ENCODE measurements at places on chromosomes 1 and 21.
A peak's percentile ranks its signal among the peaks of the same experiment; 100 is the strongest.

- DNase-seq: no peak
These were observed 22.6 kb upstream of the RAP1GAP start for GRCh38 chr1:21691739-21692138.

- no peak for DNase-seq
These were observed 6.9 kb upstream of the TMEM269 start for GRCh38 chr1:42777852-42778251.

GRCh38 chr1:15584489-15585363 is at the start of gene AGMAT:
Gene AGMAT, minus strand, starts transcription at chr1:15585051. Its CDS starts 84 bp downstream, at chr1:15584967.
- DNase-seq: peak; percentile 46

GRCh38 chr1:212137854-212138253 is 102.3 kb downstream of the DTL start:
- no peak for DNase-seq

DNA sequence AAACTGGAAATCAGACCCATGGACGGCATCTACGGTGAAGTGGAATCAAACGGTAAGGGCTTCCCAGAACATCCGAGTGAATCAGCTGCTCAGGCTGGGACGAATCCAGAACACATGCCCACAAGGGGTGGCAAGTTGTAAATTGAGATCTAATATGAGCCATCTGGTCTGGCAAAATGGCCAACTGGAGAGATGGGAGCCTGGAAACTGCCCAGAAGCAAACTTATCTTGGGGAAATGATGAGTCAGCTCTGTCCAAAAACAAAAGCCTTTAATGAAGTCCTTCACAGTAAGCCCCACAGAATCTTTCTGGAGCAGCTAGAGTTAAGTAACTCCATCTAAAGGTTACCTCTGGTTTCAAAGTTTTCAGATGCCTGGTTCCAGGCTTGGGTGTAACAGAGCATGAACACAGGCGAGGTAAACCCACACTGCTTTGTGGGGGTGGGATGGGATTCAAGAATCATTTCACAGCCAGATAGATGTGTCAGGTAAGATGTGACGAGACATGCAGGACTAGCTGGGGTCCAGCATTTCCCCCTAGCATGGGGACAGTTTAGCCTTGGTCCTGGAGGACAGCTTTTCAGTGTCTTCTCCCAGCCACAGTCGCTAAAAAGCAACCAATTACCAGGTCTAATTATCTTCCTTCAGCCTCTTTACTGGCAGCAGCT is 10.5 kb upstream of the SRP9 start:
- no peak for DNase-seq

DNA sequence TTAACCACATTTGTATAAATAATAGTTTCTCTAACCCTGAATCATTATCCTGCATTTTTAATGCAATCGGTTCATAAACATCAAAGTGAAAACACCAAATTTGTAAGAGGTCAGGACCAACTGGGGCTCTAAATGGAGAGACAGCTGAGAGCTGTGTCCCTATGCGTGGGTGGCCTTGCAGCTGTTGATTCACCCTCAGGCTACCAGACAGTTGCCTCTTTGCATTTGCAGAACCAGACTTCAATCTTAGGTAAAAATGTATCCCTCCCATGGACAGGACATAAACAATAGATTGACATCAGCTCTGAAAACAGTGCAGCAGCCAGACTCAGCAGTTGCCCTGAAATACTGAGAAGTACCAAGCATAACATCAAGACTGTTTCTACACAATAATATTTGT is 8.8 kb upstream of the TGFB2 start:
- DNase-seq: no peak

DNA sequence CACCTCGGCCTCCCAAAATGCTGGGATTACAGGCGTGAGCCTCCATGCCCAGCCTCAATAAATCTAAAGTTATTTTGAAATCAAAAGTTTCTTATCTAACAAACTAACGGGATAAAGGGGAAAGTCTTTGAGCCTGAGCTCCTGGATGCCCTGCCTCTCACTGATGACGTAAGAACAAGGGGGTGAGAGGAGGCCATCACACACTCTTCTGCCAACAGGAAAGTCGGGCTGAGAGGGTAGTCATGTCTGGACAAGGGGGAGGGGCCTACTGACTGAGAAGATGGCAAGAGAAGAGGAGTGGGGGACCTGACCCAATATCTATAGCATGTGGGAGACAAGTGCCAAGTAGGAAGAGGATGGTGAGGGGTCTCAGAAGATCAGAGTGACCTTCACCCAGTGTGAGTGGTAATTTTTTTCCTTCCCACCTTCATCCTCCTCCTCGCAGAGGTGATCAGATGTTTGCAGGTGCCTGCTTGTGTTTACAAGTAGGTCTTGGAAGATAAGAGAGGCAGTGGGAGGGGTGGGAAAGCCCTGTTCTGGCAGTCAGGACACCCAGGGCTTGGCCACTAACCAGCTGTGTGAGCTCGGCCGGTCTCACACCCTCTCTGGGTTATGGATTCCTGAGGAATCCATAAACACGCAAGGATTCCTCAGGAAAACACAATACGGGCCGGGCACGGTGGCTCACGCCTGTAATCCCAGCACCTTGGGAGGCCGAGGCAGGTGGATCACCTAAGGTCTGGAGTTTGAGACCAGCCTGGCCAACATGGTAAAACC is 9.6 kb downstream of the UQCRHL start:
- DNase-seq: no peak

- DNase-seq: no peak
These were observed 18.0 kb downstream of the CD244 start for GRCh38 chr1:160844447-160845232.

GRCh38 chr1:91073299-91073698 is 51.5 kb upstream of the ZNF644 start:
- no peak for DNase-seq

GRCh38 chr1:40762144-40762923 is 21.3 kb upstream of the KCNQ4 start:
- DNase-seq: no peak

DNA sequence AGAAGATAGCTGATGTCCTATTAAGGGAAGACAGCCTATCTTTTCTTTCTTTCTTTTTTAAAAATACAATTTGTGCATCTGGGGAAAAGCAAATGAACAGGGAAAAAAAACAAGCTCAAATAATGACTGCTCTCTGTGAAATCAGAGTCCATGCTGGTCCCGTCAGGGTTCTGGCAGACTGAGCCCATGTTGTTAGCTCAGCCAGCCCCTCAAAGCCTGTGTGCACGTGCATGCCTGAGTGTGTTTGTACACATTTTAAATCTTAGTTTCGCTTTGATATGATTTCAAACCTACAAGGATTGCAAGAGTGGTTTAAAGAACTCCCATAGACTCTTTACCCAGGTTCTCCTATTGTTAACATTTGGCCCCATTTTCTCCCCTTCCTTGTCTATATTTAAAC is 231.8 kb upstream of the GREM2 start:
- DNase-seq: no peak

DNA sequence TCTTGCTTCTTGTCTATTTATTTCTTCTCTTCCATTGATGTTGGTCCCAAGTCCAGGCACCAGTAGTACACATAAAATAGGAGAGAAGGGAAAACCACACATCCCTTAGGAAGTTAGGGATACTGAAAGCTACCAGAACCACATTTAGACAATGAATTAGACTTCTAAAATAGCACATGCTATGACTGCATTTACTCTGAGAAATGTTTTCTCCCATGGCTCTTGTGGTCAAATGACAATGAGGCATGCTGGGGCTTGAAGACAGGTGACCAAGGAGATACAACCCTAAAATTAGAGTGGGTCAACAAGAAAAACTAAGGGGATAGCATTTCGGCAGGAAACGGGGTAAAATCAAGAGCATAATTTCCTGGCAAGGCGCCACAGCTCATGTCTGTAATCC is 17.1 kb downstream of the MTOR start:
- no peak for DNase-seq

- no peak for DNase-seq
These were observed 138.2 kb upstream of the SPAG17 start for GRCh38 chr1:118323246-118323645.

DNA sequence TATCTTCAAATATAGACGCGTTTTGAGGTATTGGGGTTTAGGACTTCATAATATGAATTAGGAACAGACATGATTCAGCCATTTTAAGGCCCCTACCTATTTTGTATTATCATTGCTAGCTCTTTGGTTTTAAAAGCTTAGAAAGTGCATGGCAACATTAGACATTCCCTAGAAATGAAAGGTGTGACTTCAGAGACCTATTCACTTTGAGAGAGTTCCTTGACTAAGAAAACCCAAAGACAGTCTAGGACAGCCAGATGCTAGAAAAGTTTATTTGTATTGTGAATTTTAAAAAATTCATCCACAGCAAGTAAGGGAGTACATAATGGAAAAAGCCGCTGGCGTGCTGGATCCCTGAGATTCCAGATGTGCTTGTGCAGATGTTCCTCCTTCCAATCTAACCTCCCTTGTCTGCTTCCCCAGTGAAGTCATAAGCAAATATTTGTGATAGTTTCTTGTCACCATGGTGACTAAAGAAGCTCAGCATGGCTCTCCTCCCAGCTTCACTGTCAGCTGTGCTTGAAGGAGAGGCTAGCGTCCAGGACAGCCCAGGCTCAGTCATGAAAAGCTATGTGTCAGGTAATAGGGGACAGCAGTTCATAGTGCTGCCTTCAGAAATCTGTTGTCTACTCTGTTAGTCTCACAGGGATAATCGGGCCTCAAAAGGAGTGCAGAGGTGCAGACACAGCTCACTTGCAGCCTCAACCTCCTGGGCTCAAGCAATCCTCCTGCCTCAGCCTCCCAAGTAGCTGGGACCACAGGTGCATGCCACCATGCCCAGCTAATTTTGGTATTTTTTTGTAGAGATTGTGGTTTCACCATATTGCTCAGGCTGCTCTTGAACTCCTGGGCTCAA is 34.8 kb downstream of the KPNA6 start:
- no peak for DNase-seq

DNA sequence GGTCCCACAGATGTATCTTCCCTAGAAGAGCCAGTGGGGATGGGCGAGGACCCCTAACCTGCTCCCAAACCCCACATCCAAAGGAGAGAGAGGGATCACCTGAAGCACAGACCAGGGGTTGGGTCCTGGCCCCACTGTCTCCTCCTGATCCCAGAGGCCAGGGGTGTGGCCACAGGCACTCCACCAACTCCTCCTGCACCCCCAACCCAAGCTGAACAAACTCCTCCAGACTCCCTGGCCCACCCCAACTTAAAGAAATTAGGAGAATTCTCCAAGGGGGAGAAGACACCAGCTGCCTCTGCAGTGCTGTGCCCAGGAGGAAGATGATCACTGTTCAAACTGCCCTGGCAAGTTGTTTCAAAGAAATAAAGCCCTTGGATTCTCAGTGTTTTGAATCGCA is 4.5 kb upstream of the PRAMEF12 start:
- no peak for DNase-seq

GRCh38 chr1:174397261-174397660 is 50.5 kb upstream of the GPR52 start:
- no peak for DNase-seq

- no peak for DNase-seq
These were observed 6.1 kb upstream of the KRTAP23-1 start for GRCh38 chr21:30354308-30355005.

GRCh38 chr1:178727014-178727895 is 2.2 kb downstream of the RALGPS2 start:
- no peak for DNase-seq

DNA sequence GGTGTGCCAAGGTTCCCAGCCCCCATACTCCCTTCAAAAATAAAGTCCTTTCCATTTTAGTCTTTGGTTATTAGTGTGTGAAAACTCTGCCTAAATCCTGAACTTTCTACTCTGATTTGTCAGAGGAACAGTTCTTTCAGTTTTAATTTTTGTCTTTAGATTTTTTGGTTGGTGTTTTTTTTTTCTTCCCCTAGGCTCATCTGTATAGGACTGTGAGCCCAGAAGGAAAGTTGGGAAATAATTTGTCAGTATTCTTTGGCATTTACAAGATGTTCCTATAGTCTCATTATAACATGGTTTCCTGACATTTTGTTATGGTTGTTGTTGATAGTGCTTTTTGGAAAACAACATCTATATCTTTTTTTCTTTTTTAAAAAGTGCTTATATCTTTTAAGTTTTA is 38.0 kb downstream of the LAMC1 start:
- DNase-seq: no peak

DNA sequence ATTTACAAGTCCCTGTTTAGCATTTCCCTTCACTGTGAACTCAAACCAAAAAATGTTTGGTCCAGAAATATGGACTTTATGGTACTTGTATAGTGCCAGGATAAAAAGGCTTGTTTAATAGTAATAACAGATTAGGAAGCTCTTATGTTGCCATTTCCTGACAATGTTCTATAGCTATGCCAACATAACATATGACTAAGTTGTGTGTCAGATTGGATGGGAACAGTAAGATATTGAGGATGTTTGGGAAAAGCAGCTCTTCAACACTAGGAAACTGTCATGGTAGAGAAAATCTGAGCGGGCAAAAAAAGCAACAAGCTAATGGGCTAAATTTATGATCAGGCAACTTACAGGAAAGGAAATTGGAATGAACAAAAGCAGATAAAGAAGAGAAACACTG is 287.1 kb upstream of the ADGRL4 start:
- no peak for DNase-seq

- DNase-seq: no peak
These were observed 110.8 kb upstream of the KAZN start for GRCh38 chr1:14487671-14488070.

GRCh38 chr1:73887412-73887811 is 310.6 kb downstream of the LRRIQ3 start:
- no peak for DNase-seq

DNA sequence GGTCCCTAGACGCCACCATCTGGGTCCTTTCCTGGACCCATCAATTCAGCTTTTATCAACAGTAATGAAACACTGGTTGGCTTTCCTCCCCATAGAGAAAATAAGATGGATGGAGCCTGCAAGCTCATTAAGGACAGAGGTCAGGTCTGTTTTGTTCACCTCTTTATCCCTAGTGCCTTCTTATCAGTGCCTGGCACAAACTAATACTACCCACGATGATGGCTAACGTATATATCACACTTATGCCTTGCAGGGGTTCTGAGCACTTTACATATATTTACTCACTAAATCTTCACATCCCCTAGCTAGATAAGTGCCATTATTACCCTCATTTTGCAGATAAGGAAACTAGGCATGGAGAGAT is 5.1 kb upstream of the UBXN10 start:
- DNase-seq: no peak

DNA sequence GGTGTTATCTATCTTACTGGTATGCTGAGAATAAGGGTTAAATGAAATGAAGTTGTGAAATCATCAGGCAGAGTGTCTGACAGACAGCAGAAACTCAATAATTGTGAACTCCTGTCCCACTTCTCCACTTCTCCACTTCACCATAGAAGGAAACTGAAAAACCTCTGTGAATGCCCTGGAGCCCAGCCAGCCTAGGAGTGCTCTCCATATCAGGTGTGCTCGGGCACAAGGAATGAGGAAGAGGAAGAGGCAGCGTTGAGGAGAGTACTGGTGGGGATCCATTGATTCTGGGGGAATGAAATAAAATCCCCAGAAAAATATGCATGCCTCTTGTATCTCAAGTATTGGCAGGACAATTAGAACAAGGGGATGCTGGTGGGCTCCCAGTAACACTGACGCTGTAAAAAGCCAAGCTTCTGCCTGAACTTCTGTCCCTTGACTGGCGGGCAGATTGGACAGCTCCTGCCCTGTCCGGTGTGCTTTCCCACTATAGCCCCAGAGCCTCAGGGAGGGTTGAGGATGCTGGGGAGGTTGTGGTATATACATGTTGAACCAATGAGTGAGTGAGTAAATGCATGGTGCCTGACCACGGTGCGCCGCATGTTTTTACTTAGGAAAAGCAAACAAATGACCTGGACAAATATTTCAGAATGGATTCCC is 47.7 kb downstream of the NMNAT2 start:
- DNase-seq: no peak

Data from stimulated activated CD4-positive, alpha-beta T cell treated with anti-CD3 and anti-CD28 coated beads, TNF-alpha, amount 100 ng/mL, for 48 hours (primary cell).